ENCODE measurements at places on chromosomes 16 and 17.
A peak's percentile ranks its signal among the peaks of the same experiment; 100 is the strongest.

GRCh38 chr17:21194226-21194625 is 19.7 kb downstream of the TMEM11 start:
- no peak for DNase-seq

DNA sequence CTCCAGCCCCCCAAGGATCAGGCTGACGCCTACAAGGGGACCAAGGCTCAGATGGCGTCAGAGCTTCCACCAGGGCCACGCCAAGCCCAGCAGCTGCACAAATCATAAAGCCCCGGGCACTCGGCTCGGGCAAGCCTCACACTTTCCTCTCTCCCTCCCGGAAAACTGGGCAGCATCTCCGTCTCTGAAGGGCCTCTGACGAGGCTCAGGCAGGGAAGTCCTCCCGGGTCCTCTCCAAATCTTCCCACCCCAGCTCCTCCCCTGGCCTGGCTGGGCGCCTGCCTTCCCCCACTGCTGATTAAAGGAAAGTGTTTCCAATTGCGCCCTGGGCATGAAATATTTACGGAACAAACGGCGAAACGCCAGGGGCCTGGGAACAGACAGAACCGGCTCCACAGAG is 38.5 kb downstream of the PIEZO1 start:
- no peak for DNase-seq

- peak; percentile 47 for DNase-seq
Measured at GRCh38 chr17:50272711-50273653, 1.3 kb upstream of the TMEM92 start.

DNA sequence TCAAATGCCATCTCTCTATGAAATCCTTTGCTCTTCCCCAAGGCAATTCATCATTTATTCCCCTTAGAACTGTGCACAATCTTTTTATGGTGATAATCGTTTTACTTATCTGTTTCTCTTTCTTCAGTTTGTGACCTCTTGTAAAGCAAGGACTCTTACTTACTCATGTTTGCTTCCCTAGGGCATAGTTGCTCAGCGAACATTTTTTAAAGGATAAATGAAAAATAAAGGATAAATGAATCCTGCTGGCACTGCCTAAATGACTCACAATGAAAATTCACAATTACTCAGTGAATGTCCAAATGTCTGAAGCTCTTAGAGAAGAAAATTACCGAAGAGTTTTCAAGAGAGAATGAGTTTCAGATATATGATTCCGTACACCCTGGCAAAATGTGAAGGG is 671.7 kb downstream of the CDH11 start:
- no peak for DNase-seq

DNA sequence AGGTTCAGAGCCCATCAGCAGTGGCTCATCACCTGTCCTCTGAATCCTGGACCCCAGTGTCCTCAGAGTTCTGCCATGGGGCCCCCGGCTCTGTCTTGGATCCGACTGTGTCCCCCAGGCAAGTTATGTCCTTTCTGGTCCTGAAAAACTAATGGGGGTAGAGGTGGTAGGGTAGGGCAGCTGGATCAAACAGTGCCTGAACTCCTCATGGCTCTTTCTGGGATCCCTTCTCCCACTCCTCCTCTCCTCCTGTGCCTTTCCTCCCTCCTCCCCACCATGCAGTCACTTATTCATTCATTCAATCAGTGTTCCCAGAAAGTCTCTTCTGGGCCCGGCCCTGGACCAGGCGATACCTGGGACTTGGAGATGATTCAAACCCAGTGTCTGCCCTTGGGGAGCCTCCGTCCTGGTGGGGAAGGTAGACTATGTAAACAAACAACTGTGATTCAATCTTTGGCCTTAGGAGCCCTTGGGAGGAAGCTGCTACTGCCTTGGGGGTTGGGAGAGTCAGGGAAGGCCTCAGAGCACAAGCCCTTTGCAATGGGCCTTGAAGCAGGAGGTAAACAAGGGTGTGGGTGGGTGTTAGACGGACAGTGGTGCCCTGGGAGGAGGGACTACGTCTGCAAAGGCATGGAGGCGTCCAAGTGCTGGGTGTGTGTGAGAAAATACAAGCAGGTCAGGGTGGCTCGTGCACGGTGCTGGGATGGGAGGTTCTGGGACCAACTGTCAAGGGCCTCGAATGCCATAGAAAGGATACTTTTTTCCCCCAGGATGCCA is 6.4 kb upstream of the FAM83G start:
- peak; percentile 54 for DNase-seq

DNA sequence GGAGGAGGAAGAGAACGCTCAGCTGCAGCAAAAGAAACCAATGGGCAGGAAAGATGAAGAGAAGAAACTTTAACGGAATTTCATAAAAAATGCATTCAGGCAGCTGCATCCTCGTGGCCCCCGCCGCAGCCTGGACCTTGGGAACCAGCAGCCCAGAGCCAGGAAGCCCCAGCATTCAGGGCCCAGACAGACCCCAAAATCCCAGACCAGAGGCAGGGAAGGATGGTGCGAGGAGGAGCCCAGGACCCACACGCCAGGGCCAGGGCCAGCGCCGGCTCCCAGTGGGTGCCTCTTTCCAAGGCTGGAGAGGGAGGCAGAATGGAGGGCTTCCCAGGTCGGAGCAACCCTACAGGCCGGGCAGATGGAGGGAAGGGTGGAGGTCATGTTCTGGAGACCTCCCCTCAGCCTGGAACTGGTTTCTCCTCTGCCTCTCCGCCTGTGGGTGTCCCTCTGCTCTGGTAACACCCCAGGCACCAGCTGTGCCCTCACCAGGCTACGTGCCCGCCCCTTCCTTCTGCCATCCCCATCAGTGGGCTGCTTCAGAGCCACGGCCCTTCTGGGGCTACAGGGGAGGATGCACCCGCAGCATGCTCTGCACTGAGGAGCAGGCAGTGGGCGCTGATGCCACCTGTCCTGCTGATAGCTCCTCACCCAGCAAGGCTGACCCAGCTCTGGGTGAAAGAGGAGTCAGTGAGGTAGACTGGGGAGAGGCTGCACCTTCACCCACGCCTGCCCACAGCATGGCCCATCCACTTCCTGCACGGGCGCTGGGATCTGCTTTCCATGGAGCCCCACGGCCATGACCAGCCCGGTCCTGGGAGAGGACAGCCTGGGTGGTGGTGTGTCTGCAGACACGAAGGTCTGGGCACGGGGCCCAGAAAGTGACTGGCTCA is 1.2 kb upstream of the MIF4GD start:
- DNase-seq, result peak; percentile 55

GRCh38 chr16:2981899-2982250 is 1.6 kb upstream of the PKMYT1 start:
- DNase-seq, result no peak

Measured in posterior cingulate gyrus (tissue), 11 donors.